ENCODE measurements at places on chromosomes 7 and 10.

GRCh38 chr7:8386926-8387550 lies 46.4 kb upstream of the NXPH1 start:
- DNase-seq, result no peak

DNA sequence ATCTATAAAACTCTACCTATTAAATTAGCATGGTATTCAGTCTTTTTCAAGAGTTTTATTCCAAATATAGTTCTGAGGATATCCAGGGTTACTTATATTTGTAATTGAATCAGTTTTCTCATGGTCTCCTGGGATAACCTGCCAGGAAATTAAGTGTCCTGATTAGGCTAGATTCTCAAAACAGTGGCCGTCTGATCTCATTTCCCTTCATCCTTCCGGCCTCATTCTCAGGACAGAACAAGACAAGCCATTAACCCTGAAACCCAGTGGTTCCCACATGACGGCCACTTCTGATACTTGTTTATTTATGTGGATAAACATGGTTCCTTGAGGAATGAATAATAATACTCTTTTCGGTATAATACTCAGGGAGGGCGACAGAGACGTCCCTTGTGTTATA lies 417.6 kb upstream of the POT1 start:
- no peak for DNase-seq

GRCh38 chr7:39892361-39892760 lies 57.7 kb upstream of the CDK13 start:
- DNase-seq, result no peak

GRCh38 chr7:83365746-83366145 lies 203.1 kb upstream of the PCLO start:
- no peak for DNase-seq

- DNase-seq, result no peak
Measured at GRCh38 chr10:112059220-112059619, 124.3 kb downstream of the GPAM start.

DNA sequence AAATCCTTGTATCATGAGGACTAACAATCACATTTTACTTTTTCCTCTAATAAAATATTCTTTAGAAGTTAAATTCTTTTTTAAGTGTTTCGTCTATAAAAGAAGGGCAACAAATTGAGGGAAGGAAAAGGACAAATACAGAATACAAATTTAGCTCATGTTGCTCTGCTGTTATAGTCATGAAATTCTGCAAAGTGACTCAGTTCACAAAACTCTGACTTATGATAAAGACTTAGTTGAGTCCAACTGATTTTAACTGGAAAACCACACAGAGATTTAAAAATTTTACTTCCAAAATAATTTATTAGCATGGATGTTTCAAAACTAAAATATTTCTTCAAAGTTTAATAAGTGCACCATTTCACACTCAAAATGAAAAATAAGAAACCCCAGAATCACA lies 75.0 kb upstream of the GPR22 start:
- DNase-seq, result no peak

GRCh38 chr10:70673043-70673928 lies 980 bp downstream of the ADAMTS14 start:
- DNase-seq, result no peak
